SJCRH30 (cell line): ENCODE measurements at places on chromosomes 11 and 22. TPM values are rescaled to one million over a fixed set of nuclear protein-coding genes. Genes with fewer than 3 reads are reported as not detected.

GRCh38 chr11:76551400-76551799 lies 106.6 kb downstream of the EMSY start:
- no peak for DNase-seq
- peaks cover 9% of the 10 kb centered on the region for H3K36me3 ChIP-seq
- H3K4me3 ChIP-seq, result no peak overlapping the region

- no peaks in the 10 kb centered on the region for H3K36me3 ChIP-seq
- no peaks in the 10 kb centered on the region for H3K4me1 ChIP-seq
- DNase-seq, result no peak
- H3K27me3 ChIP-seq, result no peaks in the 10 kb centered on the region
- H3K4me3 ChIP-seq, result no peak overlapping the region
These were observed 386.1 kb downstream of the TBC1D22A start for GRCh38 chr22:47148510-47148909.

DNA sequence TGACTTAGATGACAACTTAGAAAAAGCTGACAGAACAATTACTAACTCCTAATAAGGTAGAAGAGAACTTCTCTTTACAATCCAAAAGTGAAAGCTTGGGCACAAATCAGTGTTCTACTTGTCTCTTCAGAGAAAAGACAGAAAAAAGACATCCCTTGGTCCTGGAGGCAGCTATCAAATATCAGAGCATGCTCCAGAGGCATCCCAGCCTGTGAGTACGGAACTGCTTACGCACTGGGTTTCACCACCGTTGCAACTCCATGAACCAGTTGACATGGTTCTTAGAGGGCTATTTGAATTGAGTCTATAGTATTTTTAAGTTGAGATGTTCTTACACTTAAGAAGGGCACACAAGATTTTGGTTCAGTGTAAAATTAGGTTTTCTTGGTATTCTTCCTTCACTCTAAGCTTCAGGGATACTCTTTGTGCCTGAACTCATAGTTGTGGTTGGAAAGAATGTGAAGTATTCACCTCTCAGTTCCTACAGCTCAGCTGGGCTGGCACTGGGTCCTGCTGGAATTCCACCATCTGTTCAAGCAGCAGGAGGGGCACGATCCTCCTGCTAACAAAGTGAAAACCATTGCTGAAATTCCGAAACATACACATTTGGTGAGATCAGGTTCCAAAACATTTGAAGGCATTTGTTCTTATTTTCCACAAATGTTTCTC lies 6.3 kb downstream of the AKIP1 start:
- no peaks in the 10 kb centered on the region for H3K27me3 ChIP-seq
- H3K27ac ChIP-seq, result peak overlapping the region; percentile 72
- peaks cover 36% of the 10 kb centered on the region for H3K36me3 ChIP-seq
- DNase-seq, result peak; percentile 90

DNA sequence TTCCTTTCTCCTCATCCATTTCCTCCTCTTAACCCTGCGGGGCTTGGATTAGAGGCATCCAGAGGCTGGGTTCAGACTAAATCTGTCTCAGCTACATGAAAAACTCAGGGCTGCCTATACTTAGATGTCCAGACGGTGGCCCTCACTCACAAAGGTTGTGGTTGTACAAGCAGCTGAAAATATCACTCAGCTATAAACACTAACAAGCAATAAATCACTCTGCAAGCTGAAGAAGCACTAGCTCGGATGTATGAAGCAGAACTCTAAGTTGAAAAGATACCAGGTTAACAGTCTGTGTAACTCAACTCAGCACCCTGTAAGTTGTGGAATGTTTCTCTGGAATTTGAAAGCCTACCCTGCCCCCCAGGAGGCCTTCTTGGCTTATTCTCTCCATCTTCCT lies 82.9 kb downstream of the EXT2 start:
- peaks cover 22% of the 10 kb centered on the region for H3K4me1 ChIP-seq
- no peak overlapping the region for H3K4me3 ChIP-seq
- DNase-seq, result peak; percentile 45

DNA sequence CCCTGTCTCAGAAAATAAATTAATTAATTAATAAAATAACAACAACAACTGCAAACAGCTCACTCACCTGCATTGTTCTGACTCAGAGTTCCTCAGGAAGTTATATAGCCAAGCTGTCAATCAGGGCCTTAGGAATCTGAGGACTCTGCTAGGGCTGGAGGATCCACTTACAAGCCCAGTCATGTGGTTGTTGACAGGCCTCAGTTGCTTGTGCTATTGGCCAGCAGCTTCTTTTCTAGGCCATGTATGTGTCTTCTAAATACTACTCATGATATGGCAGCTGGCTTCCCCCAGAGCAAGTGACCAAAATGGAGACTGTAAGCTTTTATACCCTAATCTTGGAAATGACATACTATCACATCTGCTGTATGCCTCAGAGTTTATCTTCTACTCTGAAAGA lies 20.8 kb upstream of the ATP5MG start:
- no peaks in the 10 kb centered on the region for H3K4me1 ChIP-seq
- H3K4me3 ChIP-seq, result no peak overlapping the region
- no peak overlapping the region for H3K27ac ChIP-seq
- H3K27me3 ChIP-seq, result no peaks in the 10 kb centered on the region

Gene SLC6A5
- not detected in 2 replicates for total RNA-seq
